ENCODE measurements at places on chromosomes 5 and 9.

- no peak for DNase-seq
Measured at GRCh38 chr9:18928711-18929110, 104.3 kb downstream of the SAXO1 start.

DNA sequence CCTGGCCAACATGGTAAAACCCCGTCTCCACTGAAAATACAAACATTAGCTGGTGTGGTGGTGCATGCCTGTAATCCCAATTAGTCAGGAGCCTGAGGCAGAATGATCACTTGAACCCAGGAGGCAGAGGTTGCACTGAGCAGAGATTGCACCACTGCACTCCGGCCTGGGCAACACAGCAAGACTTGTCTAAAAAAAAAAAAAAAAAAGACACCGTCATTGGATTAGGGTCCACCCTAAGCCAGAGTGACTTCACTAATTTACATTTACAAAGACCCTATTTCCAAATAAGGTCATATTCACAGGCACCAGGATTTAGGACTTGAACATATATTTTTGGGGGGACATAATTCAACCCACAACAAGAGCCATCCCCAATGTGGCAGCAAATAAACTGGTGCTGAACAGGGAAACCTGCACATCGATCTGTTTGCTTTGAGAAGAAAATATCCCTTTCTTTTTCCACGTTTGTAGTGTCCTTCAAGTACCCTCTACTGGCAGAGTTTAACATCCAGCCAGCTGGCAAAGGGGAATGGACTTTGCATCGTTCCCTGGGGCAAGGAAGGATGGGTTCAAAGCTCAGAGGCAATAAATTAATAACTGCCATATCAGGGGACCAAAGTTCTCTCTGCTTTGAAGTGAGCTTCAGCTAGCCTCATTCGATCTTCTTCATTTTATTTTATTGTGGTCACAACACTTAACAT, 3.7 kb upstream of the DNAJC25 start:
- DNase-seq, result no peak

- DNase-seq, result no peak
Measured at GRCh38 chr5:470961-471749, 28.2 kb downstream of the EXOC3 start.

- no peak for DNase-seq
Measured at GRCh38 chr9:131081868-131082267, 14.5 kb upstream of the AIF1L start.

- DNase-seq, result no peak
Measured at GRCh38 chr5:50401336-50401735, 39.8 kb downstream of the EMB start.

DNA sequence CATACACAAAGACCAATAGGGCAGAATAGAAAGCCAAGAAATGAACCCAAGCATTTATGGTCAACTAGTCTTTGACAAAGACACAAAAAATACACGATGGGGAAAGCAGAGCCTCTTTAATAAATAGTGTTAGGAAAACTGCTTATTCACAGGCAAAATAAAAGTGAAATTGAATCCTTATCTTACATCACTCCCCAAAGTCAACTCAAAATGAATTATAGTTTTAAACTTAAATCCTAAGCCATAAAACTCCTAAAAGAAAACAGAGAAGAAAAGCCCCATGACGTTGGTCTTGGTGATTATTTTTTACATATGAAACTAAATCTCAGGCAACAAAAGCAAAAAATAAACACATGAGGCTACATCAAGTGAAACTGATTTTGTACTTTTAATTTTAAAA, 46.8 kb downstream of the CHSY3 start:
- DNase-seq, result no peak

DNA sequence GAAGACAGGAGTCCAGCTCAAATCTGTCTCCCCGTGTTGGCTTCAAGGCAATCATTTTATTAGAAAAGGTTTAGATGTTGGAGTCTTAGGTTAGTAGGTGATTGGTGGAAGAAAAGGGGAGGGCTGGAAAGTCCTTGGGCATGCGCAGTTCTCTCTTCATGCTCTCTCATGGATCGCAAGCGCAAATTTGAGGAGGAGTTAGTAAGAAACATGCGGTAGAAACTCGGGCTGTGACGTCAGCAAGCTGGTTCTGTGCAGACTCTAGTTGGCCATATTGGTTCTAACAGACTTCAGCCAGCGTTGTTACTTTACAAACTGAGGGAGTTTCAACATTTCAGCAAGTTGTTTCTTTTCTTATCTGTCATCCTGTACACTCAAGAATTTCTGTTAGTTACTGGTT, 392.2 kb downstream of the CDK5RAP2 start:
- peak; percentile 24 for DNase-seq

- DNase-seq, result no peak
Measured at GRCh38 chr9:103904242-103904641, 189.9 kb upstream of the SMC2 start.

DNA sequence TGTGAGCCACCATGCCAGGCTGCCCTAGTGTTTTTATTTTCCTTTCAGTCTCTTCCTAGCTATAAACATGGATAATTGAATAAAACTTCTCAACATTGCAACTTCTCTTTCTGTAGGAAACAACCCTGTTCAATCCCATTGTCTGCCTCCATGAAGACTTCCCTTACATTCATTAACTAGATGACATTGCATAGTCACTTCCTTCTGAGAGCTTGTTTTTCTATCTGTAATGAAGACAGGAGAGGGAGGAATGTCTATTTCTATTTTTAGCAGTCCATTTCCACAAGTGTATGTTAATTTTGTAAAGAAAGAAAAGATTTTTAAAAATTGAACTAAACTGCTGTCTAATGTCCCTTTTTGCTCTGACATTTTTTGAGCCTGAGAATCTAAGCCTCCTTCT, 55.6 kb upstream of the MELK start:
- DNase-seq, result no peak

DNA sequence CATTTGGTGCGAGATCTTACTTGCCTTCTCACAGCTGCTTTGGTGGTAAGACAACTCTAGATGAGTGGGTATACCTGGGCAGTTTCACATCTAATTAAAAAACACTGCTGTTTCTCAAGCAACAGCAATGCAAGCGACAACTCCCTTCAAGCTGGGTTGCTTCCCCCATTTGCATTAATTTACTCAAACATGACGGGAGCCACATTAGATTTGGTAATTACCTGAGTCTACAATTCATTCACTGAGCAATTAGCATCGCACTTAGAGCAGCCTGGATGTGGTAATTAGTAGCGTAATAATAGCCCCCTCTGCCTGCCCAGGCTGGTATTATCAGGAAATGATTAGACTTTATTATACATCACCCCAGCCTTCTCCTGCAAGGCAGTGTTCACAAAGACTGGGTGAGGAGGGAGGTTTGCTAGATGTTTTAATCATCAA, 73.4 kb downstream of the FBXO38 start:
- DNase-seq, result peak; percentile 67

- DNase-seq, result peak; percentile 79
Measured at GRCh38 chr9:32251539-32251938, 132.9 kb upstream of the ACO1 start.

DNA sequence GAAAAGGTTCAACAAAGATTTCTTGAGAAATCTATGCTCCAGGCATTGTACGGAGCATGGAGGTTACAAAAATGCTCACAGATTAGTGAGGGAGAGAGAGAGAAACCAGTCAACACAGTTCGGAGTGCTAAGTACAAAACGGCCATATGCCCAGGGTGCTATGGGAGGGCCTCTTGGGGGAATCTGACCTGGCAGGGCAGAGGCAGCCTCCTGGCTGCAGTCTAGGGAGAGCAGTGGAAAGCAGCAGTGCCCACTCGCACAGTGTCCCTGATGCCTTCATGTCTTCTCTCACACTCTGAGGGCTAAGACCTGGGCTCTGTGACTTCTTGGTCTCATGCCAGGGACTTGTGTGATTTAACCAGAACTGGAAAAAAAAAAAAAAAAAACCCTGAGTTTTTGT, 29.8 kb upstream of the SMC5 start:
- DNase-seq, result peak; percentile 21

GRCh38 chr5:81097713-81098112, 135.4 kb upstream of the CKMT2 start:
- DNase-seq, result peak; percentile 80

- no peak for DNase-seq
Measured at GRCh38 chr5:76376148-76376865, 26.8 kb upstream of the IQGAP2 start.

DNA sequence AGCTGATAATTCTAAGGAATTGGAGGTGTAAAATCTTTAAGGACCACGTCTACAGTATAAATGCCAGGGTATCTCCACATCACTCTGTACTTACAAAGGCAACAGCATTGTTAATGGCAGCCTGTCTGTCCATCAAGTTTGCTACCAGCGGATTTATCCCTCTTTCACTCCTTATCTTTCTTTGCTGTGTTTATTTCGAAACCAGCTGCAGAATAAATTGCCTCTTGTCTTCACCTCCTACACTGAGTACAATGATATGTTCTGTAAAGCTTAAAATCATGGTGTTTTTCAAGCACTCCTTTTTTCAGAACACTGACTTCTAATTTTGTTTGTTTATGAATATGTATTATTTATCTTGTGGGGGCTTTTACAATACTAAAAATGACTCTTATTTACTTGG, 1088.1 kb downstream of the NR2F1-AS1 start:
- DNase-seq, result no peak

DNA sequence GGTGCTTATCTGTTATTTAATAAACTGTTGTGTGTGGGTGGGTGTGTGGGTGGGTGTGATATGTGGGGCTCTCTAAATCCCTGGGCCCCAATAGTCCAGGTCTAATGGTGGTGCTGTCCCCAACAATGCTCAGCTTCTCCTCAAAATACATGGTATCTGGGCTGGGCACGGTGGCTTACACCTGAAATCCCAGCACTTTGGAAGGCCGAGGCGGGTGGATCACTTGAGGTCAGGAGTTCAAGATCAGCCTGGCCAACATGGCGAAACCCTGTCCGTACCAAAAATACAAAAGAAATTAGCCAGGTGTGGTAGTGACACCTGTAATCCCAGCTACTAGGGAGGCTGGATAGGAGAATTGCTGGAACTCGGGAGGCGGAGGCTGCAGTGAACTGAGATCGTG, 4.5 kb upstream of the ORM1 start:
- no peak for DNase-seq

DNA sequence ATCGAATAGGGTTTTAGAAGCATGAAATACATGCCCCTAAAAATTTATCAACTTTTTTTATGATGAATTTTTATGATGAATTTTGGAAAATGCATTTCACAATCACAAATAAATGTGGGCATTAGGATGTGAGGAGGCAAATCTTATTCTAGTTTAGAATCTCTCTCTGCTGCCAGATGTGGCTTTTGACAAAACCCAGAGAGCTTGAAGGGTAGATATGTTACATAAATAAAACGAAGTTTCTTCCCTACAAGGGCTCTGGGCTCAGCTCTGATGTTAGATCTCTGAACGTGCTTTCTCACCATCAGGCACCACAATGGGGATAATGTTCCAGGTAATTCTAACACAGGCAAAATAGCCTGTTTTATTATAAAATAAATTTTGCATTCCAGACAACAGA, 102.3 kb upstream of the ADAMTSL1 start:
- DNase-seq, result no peak

DNA sequence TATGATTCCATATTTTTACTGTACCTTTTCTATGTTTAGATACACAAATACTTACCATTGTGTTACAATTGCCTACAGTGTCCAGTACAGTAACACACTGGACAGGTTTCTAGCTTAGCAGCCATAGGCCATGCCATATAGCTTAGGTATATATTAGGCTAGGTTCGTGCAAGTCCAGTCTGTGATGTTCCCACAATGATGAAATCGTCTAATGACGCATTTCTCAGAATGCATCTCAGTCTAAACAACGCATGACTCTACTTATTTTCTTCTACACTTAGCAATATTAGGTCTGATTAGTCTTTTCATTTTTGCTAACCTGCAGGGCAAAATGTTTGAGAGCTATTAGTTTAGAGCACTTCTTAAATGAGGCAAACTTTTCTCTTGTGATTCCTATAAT, 22.7 kb downstream of the OR2S2 start:
- no peak for DNase-seq

GRCh38 chr9:114389612-114390368, 2.0 kb upstream of the AKNA start:
- peak; percentile 41 for DNase-seq

GRCh38 chr5:133624316-133624715, 12.0 kb upstream of the FSTL4 start:
- DNase-seq, result no peak

- no peak for DNase-seq
Measured at GRCh38 chr5:158456756-158457155, 597.8 kb upstream of the CLINT1 start.

DNA sequence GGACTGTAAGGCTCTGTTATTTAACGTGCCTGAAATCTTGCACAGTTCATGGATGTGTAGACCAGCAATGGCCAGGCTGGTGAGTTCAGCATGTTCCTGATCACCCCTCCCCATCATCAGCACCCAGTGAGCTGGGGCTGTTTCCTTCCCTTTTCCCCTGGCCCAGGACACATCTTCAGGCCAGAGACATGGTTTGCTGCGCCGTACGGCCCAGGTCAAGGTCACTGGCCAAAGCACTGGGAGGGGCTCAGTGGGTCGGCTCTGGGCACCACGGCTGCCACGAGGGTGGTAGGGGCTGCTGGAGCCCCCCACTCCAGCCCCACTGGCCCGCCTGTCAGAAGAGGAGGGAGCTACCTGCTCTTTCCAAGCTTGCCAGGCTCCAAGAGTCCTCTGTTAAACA, 55.9 kb downstream of the SEMA4D start:
- no peak for DNase-seq

DNA sequence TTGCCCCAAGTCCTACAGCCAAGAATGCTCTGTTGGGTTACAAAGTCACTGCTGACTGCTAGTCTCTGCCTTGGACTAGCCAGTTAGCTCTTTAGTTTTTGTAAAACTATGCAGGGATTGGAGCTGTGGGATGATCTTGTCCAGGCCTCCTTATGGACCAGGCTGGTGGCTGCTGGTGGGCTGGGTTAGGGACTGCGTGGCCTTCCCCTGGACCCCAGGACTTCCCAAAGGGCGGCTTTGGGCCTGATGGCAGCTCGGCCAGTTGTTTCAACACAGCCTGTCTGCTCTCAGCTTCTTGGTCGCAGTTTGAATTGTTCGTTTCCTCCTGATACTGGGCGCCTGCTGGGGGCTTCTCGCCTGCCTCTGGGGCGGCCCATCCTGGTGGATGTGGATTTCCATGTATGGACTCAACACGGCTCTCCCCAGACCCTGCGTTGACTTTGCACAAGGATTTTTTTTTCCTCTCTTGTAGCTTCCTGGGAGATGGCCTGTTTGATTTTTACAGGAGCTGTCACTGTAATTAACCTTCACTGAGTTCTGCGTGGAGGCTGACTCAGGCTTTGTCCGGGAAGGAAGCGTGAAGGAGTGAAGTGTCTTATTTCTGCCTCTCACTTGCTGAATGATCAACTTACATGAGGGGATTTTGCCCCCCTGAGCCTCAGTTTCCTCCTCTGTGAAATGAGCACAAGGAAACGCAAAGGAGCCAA, 91.9 kb upstream of the NEURL1B start:
- no peak for DNase-seq

All from NCI-H82 (cell line).